ENCODE measurements at places on chromosomes 5 and 9. TPM values are rescaled to one million over a fixed set of nuclear protein-coding genes. Genes with fewer than 3 reads are reported as not detected.

DNA sequence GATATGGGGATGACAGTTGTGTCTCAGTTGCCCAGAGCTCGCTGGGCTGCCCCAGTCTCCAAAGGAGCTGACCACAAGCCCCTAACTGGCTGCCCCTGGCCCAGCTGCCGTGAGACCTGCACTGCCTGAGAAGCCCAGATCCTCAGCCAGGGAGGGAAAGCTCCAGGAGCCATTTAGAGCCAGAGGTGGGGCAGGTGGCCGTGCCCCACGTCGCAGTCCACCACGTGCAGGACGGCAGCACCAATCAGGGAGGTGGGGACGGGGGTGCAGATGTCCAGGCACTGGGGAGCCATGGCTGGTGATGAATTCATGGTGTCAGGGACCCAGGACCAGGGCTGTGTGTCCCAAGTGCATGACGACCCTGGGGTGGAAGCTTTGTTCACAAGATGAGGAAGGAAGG, 13.4 kb downstream of the PRRX2 start:
- H3K36me3 ChIP-seq = no peaks in the 10 kb centered on the region
- H3K27ac ChIP-seq = no peak overlapping the region
- H3K4me3 ChIP-seq = no peak overlapping the region
- H3K4me1 ChIP-seq = no peaks in the 10 kb centered on the region
- no peaks in the 10 kb centered on the region for H3K27me3 ChIP-seq
- DNase-seq = no peak

DNA sequence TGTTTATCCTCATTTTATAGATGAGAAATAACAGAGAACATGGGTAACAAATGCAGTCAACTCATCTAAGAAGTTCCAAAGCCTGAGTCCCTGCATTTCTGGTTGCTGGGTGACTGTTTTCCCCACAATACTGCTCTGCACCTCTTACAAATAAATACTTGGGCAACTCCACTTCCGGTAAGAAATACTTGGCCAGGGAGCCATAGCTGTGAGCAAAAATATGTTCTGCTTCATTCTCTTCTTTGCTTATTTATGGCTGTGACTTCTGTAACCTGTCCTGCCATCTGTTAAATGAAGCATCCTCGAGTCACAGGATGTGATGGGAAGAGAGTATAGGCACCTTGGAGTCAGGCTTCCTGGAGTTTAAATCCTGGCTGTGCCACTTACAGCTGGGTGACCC, 49.9 kb downstream of the GDNF start:
- no peak overlapping the region for H3K27ac ChIP-seq
- no peaks in the 10 kb centered on the region for H3K4me1 ChIP-seq
- H3K27me3 ChIP-seq = no peaks in the 10 kb centered on the region
- no peak for DNase-seq
- no peak overlapping the region for H3K4me3 ChIP-seq

DNA sequence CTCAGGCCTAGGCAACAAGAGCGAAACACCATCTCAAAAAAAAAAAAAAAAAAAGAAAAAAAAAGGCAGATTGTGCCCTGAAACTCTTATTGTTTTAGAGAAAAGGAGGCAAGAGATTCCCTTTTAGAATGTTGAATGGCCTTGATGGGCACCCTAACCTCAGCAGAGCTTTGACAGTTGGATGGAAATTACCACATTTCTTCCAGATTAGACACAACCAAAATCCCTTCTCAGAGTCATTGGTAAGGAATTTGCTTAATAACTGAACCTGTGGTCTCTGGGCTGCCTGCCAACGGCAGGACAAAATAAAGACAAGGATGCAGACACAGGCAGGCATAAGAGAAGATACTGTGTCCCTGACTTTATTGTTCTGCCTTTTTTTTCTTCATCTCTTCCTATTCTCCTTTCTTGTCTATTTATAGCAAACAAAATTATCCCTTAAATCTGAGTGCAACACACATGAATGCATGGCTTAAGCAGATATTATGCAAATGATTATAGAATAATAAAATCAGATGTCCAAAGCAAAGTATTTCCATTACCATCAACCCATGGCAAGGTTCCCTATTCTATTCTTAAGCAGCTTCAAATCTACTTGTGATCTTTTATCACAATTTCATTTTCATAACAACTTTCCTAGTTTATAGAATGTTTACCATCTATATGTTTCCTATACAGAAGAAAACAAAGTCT, 37.3 kb upstream of the TRIO start:
- no peaks in the 10 kb centered on the region for H3K36me3 ChIP-seq
- no peaks in the 10 kb centered on the region for H3K27me3 ChIP-seq
- no peak for DNase-seq
- no peaks in the 10 kb centered on the region for H3K4me1 ChIP-seq

DNA sequence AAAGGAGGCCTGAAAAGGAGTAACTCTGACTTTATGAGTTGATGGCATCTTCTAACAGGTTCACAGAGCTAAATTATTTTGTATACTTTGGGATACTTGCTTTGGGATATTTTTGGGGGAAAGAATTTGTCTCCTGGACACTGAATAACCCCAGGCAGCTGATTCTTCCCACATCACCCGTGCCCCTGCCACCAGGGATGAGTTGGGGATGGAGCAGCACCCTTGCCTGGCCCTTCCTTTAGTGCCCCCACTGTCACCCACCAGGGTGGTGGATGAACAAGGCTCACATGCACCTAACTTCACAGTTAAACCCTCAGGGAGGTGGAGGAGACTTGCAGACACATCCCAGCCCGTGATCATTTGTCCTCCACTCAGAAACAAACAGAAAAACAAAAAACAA, 2.3 kb upstream of the ADAMTS2 start:
- H3K27ac ChIP-seq = no peak overlapping the region
- DNase-seq = no peak
- H3K4me1 ChIP-seq = no peaks in the 10 kb centered on the region
- no peak overlapping the region for H3K4me3 ChIP-seq

Gene AGXT2
- not detected for polyA plus RNA-seq

Gene MAMDC2
- polyA plus RNA-seq = 0.95 TPM
